Smooth muscle cell of trachea (primary cell): ENCODE measurements at places on chromosomes 5 and 9. TPM values are rescaled to one million over a fixed set of nuclear protein-coding genes. Genes with fewer than 3 reads are reported as not detected.

Gene GARIN3
- total RNA-seq = not detected in 2 replicates

Gene IFNA13
- total RNA-seq = not detected in 2 replicates

Gene PCDHA9
- under 0.01 TPM in 2 replicates for total RNA-seq

Gene FAM169A
- total RNA-seq = 0.17 and 0.29 TPM in 2 replicates

Gene LVRN
- 0.17 and 0.44 TPM in 2 replicates for total RNA-seq

Gene SLU7
- total RNA-seq = 71.1 and 85.1 TPM in 2 replicates

Gene TGFBR1
- 32.3 and 49.3 TPM in 2 replicates for total RNA-seq

Gene PDE6A
- not detected in 2 replicates for total RNA-seq

Gene PCDHB7
- total RNA-seq = under 0.01 and 0.66 TPM in 2 replicates
